ENCODE measurements at places on chromosomes 1 and 21.

DNA sequence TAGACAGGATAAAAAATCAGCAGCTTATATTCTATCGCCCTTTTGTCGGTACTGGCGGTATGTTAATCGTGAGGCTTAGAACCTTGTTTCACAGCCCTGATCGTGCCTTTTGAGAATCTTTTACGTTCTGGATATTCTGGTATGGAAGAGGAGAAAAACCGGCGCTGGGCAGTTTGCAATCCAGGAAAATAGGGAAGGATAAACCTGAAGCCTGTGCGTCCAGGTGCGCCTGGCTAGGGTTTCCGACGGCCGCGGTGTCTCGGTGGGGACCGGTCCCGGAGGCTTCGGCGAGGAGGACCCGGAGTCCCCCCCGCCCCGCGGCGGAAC is 258 bp upstream of the SYPL2 start:
- no peak for DNase-seq

DNA sequence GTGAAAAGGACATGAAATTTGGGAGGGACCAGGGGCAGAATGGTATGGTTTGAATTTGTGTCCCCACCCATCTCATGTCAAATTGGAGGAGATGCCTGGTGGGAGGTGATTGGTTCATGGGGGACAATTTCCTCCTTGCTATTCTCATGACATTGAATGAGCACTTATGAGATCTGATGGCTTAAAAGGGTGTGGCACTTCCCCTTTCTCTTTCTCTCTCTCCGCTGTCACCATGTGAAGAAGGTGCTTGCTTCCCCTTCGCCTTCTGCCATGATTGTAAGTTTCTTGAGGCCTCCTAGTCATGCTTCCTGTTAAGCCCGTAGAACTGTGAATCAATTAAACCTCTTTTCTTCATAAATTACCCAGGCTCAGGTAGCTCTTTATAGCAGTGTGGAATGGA is 7.6 kb upstream of the GBP4 start:
- no peak for DNase-seq

DNA sequence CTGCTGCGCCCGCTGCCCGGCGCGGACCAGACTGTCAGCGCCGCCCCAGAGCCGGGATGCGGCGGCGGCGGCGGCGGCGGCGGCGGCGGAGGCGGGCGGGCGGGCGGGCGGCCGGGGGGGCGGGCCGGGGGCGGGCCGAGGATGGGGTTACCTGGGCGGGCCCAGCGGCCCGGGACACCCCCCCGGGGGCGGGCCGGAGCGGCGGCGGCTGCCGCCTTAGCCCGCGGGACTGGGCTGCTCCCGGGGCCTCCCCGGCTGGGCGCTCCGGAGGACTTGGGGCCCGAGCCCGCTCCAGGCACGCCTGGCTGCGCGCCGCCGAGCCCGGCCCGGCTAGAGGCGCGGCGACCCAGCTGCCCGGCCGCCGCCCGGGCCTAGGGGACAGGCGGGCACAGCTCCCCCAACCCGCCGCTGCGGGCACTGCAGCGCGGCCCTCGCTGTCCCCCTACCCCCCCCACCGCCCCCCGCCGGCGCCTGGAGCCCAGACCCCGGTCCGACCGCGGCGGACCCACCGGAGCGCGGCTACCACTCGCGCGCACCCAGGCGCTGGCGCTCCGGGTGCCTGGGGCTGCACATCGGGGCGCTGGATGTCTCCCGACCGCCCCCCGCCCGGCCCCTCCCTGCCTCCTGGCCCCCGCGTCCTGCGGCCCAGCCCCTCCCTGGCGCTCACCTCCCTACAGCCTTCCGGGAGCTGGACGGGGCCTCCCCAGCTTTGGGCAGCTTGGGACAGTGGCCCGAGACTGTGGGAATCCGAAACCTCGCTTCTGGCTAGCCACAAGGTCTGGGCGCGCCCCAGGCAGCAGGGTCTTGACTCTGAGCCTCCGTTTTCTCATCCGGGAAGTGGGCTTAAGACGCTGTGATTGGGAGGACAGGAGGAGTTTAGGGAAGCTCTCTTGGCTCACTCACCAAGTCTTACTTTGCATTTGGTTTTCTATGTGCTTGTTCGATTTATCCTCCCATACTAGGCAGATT is at the start of gene WNT4:
Gene WNT4 (minus strand): TSS at position 33 of the 969 bp plus-strand sequence. CDS start 175 bp downstream, outside the sequence.
- DNase-seq = no peak

DNA sequence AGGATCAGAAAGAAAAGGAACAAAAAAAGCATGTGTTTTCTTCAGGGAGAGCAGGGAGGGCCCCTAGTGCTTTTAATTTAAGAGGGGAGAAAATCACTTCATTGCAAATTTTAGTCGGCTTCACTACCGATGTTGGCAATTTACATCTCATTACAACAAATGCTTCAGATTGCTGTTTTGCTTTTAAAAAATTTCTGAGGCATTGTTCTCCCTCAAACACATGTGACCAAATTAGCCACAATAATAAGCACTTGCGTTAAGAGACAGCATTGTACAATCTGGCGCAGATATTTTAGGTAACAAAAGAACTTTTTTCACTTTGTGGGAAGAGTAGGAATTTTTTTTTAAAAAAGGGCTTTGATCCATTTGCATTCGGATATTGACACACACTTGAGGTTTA is 29.8 kb downstream of the BEND5 start:
- DNase-seq = no peak

DNA sequence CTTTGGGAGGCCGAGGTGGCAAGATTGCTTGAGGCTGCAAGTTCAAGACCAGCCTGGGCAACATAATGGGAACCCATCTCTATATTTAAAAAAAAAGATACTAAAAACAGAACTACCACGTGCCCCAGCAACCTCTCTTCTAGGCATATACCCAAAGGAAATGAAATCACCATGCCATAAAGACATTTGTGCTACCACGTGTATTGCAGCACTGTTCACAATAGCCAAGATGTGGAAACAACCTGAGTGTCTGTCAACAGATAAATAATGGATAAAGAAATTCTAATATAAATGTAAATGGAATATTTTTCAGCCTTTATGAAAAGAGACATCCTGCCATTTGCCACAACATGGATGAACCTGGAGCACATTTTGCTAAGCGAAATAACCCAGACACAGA is 128.6 kb downstream of the PCNX2 start:
- no peak for DNase-seq

DNA sequence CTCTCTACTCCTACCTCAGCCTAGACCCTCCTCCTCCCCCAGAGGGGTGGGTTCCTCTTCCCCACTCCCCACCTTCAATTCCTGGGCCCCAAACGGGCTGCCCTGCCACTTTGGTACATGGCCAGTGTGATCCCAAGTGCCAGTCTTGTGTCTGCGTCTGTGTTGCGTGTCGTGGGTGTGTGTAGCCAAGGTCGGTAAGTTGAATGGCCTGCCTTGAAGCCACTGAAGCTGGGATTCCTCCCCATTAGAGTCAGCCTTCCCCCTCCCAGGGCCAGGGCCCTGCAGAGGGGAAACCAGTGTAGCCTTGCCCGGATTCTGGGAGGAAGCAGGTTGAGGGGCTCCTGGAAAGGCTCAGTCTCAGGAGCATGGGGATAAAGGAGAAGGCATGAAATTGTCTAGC is 21.6 kb upstream of the VPS13D start:
- no peak for DNase-seq

GRCh38 chr1:231618609-231619256 is 7.9 kb upstream of the DISC1 start:
- DNase-seq = no peak

GRCh38 chr1:98264727-98265126 is 343.9 kb upstream of the DPYD start:
- no peak for DNase-seq

GRCh38 chr1:181855380-181855779 is 206.1 kb downstream of the ZNF648 start:
- no peak for DNase-seq

GRCh38 chr1:229448845-229449244 is 15.0 kb upstream of the ACTA1 start:
- no peak for DNase-seq

GRCh38 chr1:68321084-68321685 is 88.9 kb upstream of the WLS start:
- DNase-seq = peak; percentile 60

- DNase-seq = no peak
Measured at GRCh38 chr1:36303244-36303643, 2.9 kb upstream of the SH3D21 start.

Measured in posterior cingulate gyrus (tissue), 11 donors.